ENCODE measurements at places on chromosomes 7 and 10.

- peak; percentile 37 for DNase-seq
These were observed 182.2 kb downstream of the ADK start for GRCh38 chr10:74333174-74333573.

DNA sequence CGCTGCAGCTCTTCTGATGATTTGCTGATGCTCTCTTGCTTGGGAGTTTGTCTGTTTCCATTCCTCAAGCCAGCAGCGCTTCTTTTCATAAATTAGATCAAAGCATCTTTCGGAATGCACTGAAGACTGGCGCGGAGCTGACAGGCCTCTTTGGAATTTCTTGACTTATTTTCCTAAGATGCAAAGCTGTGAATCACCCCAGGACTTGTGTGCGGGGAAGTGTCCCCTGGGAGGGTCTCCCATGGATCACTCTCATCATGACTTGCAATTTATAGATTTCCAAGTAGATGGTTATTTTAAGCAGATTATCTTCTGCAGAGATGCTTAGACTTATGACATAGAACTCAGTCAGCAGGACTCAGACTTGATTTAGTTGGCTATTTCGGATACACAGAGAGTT, 467.2 kb downstream of the TCERG1L start:
- DNase-seq = no peak

DNA sequence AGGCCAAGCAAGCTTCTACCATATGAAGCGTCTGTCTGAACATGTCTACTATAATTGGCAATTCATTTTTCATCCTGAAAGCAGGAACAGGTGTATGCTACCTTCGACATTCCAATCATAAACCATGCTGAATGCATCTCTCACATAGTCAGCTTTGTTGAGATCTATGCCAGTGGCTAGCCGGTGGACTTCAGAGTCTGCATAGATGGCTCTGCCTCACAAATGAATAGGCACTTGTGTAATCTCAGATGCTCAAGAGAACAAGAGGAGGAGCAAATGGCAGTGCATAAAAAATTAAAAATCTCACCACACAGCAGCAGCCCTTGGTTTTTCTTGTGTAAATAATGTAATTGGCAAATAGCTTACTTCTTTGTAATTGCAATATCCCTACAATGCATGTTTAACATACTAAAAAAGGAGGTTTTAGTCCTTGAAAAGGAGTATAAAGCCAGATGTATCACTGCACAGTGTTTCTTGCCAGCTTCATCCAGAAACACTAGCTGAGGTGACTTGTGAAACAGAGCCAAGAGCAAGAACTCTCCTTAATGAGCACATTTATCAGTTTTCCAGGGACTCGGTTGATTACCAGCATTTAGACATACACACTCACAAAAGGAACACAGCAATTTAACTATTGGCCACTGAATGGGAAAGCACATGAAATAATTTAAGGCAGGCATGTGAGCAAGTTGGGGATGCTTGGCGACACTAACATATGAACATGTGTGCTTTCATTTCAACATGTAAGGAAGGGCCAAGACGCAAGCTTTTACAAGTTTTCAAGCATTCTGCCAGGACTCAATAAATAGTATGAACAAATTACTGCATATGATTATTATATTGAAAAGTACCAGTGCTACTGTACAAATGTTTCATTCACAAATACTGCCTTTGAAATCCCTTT, 249.9 kb upstream of the PLXNA4 start:
- no peak for DNase-seq

GRCh38 chr10:86400705-86401587, 34.4 kb upstream of the GRID1 start:
- no peak for DNase-seq

GRCh38 chr7:100604028-100604975, 2.1 kb downstream of the PCOLCE start:
- no peak for DNase-seq

- no peak for DNase-seq
These were observed 30.6 kb downstream of the SMNDC1 start for GRCh38 chr10:110274072-110274627.

- DNase-seq = no peak
These were observed 295.0 kb downstream of the PARD3 start for GRCh38 chr10:34520084-34520483.

DNA sequence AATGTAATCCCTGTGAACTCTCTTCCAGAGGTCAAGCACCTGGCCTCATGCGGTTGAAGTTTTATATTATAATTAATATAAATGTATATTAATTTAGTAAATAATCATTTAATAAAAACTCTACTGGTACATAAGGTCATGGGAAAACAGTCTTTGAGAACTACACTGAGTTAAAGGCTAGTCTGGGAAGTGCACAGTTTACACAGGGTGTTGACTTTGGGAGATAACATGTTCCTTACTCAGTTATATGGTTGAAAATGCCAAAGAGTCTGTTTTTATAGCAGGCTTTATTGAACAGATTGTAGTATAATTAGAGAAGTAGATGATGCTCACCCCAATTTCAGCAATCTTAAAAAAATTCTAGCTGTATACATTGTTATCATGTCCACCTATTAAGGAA, 735.9 kb downstream of the GATA3 start:
- DNase-seq = no peak

- DNase-seq = no peak
These were observed 30.7 kb upstream of the RBM20 start for GRCh38 chr10:110613341-110613995.

GRCh38 chr10:2464483-2464882, 602.9 kb upstream of the PFKP start:
- DNase-seq = no peak

DNA sequence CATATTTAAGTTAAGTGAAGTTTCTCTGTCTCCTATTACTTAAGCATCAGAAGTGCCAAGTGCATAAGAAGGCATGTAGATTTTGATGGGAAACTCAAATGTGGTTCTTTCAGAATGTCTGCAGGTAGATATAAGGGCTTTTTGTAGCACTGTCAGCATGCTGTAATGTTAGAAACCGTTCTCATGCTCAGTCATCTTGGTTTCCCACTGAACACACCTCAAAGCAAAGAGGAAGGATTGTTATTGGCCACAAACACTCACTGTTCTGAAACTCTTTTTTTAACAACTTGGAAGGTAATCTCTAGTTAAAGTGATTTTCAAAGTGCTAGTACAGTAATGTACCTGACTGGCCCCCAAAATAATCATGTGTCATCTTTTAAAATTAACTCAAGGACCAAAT, 126.0 kb downstream of the AASS start:
- DNase-seq = no peak

GRCh38 chr10:74502963-74503608, 323.3 kb upstream of the KAT6B start:
- peak; percentile 36 for DNase-seq

- no peak for DNase-seq
These were observed 446.3 kb downstream of the GRID1 start for GRCh38 chr10:85920311-85920710.

DNA sequence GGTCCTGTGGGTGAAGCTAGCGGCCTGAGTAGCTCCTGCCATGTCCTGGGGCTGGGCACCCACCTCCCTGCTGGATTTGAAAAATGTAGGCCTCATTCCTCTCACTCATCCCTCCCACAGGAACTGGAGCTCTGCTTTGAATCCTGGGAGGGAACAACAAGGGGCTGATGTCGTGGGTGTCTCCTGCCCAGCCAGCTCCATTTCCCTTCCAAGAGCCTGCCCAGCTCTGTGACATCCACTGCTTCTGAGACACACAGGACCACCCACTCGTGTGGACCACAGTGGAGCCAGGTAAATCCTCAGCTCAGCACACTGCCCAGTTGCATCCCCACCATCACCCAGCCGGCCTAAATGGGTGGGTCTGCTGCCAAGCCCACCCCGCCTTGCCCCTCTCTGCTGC, 579.2 kb downstream of the GRID1 start:
- DNase-seq = no peak

DNA sequence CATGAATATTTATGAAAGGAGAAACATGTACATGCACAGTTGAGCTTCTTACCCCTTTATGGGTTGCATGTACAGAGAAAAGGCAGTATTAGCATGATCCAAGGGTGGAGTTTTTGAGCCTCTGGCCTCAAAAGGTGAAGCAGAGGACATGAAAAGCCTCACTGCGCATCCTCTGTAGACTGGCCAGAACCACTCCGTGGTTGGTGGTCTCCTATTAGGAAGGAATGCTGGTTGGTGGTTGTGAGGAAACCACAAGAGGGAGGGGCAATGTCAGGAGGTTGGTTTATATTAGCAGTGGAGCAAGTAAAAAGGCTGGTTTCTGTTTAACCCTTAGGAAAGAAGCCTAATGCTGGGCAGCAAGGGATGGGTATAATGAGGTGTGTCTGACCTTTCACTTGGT, 37.5 kb downstream of the AHCYL2 start:
- DNase-seq = no peak

DNA sequence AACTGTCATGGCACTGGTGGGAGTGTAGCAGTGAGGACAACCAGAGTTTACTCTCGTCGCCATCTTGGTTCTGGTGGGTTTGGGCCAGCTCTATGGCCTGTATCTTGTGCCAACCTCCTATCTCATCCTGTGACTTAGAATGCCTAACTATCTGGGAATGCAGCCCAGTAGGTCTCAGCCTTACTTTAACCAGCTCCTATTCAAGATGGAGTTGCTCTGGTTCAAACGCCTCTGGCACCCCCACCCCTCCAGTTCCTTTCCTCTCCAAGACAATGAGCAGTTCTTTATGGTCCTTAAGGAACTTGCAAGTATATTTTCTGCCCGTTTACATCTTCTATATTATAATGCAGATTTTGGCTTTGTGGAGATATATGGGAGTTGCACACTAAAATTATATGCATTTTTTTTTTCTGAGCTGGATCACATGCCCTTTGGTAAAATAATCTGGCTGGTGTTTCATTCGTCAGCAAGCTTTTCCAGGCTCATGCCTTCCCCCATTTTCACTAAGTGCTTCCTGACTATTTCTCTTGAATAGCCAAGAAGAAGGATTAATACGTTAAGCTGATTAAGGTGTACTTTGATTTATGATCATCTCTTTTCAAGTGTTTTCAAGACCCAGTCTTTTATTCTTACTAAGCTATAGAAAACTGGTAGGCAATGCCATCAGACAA, 11.2 kb upstream of the WIPF3 start:
- DNase-seq = no peak

GRCh38 chr7:84372712-84373111, 178.1 kb upstream of the SEMA3A start:
- no peak for DNase-seq

DNA sequence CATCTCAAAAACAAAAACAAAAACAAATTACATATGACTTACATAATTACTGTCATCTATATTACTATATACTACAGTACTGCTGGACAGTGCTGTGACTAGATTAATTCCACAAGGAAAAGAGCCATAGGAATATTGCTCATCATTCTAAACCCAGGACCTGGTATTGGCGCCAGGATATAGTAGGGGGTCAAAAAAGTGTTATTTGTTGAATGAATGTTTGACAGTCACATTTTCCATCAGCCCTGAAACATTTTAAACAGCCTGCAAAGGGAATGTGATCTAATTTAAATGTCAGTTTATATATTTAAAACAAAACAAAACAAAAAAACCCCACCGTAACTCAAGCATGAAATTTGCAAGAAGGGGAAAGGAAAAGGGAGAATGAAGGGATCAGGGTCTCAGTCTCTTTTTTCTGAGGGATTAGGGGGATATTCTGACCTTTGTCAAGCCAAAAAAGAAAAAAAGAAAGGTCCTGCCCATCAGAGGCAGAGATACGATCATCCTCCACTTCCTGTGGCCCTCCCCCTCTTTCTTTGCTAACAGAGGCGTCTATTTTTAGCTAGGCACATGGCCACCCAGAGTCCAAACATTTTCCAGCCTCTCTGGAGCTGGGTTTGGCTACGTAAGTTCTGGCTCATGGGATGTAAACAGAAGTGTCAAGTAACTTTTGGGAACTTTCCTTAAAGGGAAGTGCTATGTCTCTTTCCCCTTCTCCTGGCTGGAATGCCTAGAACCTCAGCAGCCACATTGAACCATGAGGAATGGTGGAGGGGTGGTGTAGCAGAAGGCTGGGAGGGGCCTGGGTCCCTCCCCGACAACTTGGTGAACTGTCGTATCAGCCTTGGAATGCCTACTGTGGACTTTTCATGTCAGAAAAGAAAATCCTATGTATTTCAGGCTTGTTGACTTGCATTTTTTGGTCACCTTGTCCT, 44.6 kb upstream of the DLG5 start:
- peak; percentile 72 for DNase-seq

DNA sequence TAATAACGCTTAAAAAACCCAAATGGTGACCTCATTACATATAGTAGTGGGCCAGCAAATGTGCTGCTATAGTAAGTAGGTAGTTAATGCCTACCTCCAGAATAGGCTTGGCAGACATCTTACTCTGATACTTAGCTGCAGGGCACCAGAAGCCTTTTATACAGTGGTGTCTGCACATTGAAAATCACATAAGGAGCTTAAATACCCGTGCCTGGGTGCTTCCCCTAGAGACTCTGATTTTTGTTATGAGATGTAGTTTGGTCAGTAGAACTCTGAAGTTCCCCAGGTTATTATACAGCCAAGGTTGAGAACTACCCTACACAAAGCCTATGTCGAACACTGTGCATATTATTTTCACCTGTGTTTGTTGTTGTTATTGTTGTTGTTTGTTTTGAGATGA, 47.2 kb downstream of the ANKIB1 start:
- DNase-seq = no peak

DNA sequence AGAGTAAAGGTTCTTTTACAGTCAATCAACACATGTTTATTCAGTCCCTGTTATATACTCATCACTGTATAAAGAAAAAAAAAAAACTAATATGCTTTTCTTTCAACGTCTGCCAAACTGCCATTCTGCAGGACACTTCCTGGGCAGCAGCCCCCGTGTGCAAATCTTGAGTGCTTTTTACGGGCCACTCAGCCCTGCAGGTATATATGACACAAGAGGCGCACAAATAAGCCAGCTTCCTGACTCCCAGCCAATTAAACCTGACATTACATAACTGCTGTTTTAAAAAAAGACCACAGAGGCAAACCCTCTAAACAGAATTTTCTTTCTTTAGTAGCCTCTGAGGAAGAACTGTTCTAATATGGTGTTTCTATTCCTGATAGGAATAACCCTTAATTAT, 263.0 kb upstream of the NEBL start:
- no peak for DNase-seq
